ENCODE measurements at places on chromosomes 6 and 20.

DNA sequence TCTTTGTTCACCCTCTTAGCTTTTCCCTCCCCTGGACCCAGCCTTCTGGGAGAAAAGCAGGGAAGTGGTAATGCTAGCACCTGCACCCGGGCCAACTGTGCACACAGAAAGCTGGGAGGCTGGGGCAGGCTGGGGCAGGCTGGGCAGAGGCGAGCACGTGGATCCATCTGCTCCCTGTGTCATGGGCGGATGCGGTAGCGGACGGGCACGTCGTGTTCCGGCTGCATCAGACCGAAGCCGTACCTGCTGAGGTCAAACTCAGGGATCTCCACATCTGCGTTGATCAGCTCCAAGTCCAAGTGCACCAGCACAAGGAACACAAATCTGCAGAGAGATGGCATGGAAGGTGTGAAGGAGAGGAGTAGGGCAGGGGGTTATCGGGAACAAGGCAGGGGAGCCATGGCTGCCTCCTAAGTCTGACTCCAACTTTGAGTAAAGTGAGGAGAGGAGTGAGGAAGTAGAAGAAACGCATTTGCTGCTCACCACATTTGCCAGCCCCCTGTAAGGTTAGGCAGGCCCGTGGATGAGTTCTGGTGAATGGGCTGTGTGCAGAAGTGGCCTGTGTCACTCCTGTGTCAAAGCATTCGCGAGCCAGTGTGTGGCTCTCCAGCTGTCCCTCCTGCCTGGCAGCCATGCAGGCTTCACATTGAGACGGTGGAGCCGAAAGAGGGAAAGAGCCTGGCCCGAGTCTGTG, 25.4 kb upstream of the KCNB1 start:
- no peak for DNase-seq

DNA sequence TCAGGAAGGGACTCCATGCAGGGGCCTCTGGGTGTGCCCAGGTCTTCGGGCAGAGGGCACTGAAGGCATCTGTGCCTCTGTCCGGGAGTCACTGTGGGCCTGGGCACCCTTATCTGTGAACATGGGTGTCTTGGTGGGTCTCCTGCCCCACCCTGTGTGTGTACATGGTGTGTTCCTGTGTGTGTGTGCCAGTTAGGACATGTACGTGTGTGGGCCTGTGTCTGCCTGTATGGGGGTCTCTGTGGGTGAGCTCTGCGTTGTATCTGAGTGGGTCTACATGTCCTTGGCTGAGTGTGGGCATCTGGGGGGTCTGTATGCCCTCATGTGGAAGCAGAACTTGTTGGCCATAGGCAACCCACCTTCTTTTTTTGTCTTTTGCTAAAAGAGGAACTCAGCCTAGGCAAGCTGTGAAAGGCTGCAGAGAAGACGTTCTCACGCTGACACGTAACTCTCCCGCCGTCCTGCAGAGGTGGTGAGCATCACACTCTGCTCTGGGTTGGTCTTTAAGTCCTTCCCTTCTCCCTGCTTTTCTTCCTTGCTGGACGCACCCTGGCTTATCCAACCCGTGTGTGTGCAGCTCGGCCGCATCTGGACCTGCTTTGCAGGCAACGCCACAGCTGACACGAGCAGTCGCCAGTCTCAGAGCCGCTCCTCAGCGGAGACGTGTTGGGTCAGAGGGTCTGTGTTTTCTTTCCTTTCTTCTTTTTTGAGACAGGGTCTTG, 532 bp upstream of the NPBWR2 start:
- DNase-seq: no peak

- DNase-seq: no peak
Observed at GRCh38 chr6:147910281-147910680, 401.8 kb downstream of the SAMD5 start.

GRCh38 chr6:136932599-136932998, 10.5 kb downstream of the SLC35D3 start:
- DNase-seq: no peak

- peak; percentile 38 for DNase-seq
Observed at GRCh38 chr6:129575378-129576118, 134.4 kb downstream of the ARHGAP18 start.

GRCh38 chr6:54730767-54731630, 115.6 kb upstream of the FAM83B start:
- no peak for DNase-seq

- no peak for DNase-seq
Observed at GRCh38 chr6:90087106-90087833, 193.0 kb downstream of the GJA10 start.

DNA sequence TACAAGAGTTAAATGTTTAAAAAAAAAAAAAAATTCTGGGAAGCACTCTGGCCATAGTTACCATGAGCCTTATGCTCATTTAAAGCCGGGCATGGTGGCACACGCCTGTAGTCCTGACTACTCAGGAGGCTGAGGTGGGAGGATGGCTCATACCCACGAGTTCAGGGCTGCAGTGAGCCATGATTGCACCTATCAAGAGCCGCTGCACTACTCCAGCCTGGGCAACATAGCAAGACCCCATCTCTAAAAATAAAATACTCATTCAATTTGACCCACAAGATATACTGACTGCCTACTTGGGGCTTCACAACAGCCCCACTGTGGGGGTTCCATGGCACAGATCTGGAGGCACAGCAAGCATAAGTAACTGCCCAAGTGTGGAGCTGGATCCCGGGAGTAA, 112.0 kb upstream of the NFATC2 start:
- no peak for DNase-seq

DNA sequence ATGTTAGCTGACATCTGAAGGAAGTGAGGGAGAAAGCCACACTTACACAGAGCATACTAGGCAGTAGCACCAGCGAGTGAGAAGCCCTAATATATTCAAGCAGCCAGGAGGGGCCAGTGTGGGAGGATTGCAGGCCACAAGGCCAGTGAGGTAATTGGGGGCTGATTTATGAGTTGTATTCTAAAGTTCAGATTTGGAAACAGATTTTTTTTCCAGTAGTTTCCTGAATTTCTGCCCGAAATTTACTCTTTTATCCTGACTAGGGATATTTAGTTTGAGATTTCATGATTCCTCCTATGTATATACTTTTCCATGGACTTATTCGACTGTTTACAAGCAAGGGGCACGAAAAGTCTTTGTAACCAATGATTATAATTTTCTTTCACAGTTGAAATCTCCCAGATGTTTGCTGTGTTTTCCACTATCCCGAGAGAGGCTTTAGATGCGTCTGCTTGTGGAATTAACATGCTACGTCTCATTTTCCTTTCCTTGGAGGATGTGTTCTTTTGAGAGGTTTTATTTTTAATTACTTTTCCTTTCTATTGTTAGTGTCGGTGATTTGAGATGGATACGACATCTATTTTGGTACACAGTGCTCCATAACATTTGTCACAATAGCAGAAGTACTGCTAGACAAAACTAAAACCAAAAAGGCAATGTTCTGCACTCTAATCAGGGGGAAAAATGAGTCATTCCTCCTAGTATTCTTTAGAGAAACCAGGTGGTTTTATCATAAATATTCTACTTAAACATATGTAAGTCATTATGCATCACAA, 356.3 kb upstream of the HSF2 start:
- no peak for DNase-seq

GRCh38 chr6:2171728-2172127, 73.7 kb downstream of the GMDS start:
- no peak for DNase-seq

Measured in fibroblast of skin of left biceps (primary cell).